ENCODE measurements at places on chromosomes 2 and 18.

DNA sequence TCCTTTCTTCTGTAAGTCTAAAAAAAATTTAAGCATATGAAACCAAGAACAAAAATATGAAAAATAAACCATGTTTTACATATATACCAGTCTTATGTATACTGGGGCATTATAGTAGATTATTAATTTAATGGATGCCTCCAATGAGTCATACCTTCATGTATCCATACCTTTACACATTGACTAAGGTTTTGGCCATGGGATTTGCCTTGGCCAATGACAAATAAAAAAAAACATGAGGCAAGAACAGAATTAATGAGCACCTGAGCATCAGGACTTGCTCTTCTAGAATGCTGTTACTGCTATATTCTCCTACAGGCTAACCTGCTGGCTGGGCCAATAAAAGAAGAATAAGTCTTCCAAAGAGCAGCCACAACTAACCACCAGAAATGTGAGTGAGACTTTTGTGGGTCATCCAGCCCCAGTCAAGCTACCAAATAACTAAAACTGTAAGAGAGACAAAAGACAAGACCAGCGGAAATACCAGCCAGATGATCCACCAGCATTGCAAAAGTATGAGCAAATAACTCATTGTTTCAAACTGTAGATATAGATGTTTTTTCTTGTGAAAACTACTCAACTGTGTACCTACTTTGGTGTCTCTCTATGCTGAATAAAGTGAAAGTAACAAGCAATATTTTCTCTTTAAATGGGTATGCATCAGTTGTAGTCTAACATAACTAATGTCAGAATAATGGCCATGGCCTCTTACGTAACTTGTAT lies 749.6 kb upstream of the VRK2 start:
- no peak for DNase-seq

DNA sequence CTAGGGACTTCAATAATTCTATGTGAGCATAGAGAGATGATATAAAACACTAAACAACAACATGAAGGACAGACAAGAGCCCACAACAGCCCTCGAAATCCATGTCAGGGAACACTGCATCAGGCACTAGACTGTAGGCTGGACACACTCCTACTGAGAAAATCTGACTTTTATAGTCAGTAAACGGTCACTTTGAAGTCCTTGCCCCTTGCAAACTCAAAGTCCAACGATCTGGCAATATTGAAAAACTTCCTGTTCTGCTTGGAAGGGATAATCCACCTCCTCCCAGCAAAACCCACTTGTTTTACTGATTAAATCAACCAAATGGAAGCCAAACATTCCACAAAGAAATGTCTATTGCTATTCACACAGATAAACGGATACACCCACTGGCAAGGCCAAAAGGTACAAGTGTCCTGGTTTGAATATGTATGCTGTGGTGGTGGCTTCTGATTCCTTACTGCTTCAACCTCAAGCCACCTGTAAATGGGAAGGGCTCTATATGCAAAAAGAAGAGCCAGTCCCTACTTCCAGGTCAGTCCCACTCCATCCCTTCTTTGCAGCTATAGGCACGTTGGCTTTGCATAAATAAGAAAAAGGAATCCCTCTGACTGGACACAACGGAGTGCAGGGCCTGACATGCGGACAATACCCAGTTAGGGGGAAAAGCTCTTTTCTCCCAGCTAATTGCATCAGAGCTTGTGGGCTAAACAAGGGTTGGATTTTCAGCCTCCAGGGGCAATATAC lies 56.6 kb downstream of the STK39 start:
- DNase-seq: no peak

DNA sequence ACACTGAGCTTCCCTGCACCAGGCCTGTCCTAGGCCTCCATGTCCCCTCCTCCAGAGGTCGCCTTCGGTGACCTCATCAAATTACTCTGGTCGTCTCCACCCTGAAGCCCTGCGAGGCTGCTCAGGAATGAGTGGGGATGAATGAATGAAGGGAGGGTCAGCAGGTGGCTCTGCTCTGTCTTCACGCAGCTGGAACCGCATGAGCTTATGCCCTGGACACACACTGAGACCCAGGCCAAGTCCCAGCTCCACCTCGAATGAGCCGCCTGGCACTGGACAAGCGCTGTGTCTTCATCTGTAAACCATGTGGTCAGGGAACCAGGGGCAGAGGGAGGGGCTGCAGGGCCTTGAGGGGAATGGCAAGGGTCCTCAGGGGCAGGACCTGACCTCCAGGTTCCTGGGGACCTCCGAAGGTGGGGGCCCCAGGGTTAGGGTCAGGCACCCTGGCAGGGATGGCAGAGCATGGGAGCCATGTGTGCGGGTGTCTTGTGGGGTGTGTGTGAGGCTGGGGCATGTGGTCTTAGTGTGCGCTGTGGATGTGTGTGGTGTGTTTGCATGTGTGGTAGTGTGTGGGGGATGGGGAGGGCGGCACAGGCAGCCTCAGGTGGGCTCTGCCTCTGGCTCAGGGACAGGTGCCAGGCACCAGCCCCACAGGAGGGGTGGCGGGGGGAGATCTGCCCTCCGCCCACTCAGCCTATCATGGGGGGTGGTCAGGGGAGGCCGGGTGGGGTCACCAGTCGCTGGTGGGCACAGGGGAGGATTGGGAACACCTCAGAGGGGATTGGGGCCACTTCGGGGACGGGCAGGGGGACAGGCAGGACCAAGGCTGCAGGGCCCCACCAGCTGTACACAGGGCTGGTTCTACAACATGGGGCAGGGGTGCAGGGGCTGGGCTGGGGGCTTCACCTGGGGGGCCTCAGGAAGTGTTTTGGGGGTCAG lies 13.9 kb downstream of the ODC1 start:
- DNase-seq: no peak

DNA sequence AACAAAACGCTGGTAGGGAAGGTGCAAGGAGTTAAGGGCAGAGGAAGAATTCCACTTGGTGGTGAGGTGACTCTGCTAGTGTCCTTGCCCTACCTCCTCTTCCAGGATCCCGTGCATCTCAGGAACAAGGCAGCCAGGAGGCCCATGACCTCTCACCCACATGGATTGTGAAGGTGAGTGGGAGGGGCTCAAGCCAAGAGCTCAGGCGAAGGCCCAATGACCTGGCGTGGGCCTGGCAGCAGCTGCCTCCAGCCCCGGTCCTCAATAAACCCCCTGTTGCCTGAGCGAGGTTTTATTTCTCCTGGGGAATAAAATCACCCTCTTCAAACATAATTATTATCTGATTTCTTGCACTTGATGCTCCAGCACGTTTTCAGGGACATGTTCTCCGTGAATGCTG lies 28.2 kb downstream of the LAMA1 start:
- no peak for DNase-seq

DNA sequence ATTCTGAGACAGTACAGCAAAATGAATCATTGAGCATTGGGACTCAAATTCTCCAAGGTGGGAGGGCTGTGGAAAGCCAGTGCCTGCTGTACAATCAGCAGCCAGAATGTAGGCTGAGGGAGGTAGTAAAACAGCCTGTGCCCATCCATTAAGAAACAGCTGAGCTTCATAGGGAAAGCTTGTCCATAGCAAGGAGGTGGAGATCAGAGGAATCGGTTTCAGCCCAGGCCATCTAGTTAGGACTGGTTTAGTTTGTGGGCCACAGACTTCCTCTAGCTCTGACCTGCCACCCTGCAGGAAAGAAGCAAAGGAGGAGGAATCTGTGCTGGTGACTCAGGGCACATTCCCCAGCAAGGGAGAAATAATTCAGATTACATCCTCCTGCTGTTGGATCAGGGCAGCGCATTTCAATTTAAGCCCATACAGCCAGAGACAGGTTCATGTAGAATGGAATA lies 333.4 kb downstream of the SETBP1 start:
- DNase-seq: no peak

Measured in stimulated activated CD4-positive, alpha-beta T cell treated with anti-CD3 and anti-CD28 coated beads, Interleukin-2, amount 100 ng/mL, for 4 hours (primary cell).